ENCODE measurements at places on chromosomes 16 and 17.

DNA sequence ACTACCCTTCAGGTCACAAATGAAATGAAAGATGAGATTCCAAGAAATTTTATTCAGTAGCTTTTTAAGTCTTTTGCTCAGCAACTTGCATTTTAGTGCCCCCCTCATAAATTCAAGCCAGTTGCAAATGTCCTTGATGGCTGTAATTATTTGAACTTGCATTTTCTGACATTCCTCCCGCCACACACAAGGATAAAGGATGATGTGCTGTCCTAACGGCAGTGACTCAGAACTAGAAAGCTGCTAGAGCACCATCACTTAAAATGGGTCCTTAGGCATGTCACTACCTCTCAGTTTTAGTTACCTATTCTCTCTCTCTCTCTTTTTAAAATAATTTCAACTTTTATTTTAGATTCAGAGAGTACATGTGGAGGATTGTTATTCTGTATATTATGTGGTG, 306.7 kb downstream of the CNTNAP4 start:
- DNase-seq = no peak

DNA sequence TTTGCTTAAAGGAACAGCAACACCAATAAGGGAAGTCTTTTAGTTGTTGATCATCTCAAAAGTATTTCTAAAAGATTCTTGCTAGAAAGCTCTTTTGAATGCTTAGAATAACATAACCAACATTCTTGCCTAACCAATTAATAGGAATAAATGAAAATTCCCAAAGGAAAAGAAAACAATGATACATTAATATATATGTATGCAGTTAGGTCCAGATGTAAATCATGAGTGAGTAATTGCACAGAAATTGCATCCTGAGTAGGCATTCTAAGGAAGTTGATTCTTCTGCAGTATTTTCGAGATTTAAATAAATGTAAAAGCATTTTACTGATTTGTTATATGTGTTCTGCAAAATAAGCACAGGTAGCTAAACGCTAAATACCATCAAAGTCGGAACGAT, 22.1 kb downstream of the COX10 start:
- DNase-seq = no peak

DNA sequence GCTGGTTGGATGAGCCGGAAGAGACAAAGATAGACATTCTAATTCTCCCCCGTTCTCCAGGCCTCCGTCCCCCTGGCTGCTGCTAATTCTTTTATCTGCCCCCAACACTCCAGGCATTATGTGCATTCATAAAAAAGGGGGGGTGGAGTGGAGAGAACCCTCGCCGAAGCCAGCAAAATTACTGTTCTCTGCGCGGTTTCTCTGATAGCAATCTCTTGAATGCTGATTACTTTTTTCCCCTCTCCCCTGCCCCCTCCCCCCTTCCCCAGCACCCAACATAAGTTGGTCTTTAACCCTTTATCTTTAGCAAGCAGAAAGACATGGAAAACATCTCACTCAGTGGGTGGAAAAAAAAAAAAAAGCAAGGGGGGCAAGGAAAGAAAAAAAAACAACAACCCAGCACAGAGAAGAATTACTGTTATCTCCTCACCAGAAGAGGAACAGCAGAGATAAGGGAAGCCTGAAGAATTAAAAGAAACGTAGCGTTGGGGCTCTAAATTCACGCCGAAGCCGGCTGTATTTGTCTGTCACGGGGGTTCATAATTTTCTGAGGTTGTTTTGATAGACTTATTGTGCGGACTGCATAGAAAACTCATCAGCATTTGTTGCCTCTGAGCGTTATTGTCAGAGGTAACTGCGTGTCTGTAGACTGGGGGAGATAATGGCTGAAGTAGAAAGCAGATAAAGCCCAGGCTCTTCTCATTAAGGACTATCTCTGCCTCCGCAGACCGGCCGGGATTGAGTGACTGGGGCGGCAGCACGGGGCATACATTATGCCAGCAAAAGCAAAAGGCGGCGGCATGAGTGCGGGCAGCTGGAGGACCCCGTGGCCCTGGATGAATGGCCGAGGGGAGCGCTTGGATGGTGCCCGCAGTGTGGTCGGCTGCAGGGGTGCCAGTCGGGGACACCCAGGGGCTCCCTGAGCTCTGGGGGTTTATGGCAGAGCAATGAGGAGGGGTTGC, 126.9 kb downstream of the MRM1 start:
- DNase-seq = no peak

- DNase-seq = no peak
These were observed 55.4 kb downstream of the NLK start for GRCh38 chr17:28097901-28098300.

DNA sequence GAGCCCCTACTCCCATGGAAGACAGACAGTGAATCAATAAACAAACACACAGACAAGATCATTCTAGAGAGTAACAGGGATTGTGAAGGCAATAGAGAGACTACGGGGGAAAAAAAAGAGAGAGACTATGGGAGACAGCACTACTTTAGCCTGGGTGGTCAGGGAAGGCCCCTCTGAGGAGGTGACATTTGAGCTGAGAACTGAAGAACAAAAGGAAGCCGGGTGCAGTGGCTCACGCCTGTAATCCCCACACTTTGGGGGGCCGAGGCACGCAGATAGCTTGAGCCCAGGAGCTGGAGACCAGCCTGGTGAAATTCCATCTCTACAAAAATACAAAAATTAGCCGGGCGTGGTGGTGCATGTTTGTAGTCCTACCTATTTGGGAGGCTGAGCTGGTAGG, 29.2 kb downstream of the SALL1 start:
- DNase-seq = no peak

DNA sequence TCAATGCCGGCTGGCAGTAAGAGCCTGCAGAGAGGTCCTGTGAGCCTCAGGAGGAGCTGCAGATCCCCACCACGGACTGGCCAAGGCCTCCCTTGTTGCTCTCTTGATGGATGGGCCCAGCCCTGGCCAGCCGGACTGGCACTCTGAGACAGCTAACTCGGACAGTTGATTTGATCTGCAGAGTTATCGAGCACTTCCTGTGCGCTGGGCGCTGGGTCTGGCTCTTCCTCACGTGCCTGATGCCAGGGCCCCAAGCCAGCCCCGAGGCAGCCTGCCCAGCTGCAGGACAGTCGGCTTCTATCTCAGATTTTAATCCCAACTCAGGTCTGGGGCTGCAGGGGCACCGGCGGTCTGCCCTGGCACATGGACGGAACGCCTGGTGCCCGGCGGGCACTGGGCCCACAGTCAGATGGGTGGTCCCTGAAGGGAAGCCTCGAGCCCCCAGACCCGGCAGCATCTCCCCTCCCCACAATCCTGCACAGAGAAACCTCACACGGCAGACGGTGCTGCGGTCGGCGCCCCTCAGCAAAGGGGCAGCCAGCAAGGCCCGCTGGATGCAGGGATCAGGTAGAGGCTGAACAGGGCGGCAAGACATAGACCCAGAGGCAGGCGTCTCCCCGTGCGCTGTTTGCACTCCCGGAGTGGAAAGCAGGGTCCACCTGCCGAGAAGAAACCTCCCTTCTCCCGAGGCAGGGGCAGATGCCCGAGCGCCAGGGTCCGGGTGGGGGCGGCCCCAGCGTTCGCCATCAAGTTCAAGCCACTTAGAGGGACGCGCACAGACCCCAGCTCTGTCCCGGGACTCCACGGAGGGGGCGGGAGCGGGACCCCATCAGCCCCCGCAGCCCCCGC, 34.0 kb downstream of the TIMM22 start:
- DNase-seq = no peak

DNA sequence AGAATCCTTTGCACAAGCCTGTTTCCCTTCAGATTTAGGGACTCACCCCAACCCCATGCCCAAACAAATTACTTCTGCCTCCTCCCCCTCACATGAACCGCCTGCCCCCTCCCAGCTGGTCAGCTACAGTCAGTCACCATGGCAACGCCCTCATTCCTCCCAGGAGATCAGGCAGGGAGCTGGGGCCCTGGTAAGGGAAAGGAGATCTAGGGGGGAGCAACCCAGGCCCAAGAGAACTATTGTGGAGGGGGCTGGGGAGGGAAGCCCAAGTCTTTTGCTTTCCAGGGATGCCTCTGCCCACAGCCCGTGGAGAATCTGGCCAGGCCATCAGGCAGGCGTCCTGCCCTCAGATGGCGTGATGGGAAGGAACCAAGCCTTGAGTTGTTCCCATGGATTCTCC, 2.8 kb downstream of the FAM171A2 start:
- DNase-seq = no peak

DNA sequence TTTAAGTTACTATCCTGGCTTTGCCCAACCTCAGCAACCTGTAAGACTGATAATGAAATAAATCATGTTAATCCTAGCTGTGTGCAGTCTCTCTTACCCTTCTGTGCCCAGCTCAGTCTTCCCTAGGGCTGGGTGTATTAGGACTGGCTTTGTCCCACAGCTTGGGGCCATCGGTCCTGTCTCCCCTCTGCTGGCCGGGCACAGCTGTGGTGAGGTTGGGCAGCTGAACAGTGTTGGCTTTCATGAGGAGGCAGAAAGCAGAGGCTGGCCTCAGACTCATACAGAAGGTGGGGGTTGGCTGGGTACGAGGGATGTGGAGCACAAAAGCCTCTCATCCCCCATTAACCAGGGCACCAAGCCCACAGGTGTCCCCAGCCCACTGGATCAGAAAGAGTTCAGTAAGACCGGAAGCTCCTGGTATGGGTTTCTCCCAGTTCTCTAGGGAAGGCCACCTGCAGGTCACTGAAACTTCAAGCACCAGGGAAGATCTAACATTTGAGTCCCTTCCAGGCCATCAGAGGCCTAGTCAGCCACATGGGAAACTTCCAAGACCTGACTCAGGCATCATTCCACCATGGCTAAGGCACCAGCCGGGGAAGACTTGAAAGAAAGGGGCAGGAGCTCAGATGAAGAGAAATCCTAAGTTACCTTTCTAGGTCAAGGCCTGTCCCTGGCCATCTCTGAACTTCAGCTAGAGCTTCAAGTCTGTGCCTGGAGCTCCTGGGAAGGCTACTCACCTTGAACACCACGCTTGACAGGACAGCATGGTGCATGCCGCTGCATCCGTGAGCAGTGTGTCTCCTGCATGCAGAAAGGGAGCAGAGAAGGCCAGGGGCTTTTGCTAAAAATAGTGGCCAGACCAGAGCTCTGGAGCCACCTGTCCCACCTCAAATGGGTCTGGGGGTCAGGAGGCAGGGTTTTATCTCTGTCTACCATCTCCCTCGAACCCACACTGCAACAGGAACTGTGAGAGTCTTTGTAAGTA, 8.8 kb downstream of the CNP start:
- DNase-seq = no peak

- no peak for DNase-seq
These were observed 46.8 kb downstream of the CYB561 start for GRCh38 chr17:63399316-63399715.

DNA sequence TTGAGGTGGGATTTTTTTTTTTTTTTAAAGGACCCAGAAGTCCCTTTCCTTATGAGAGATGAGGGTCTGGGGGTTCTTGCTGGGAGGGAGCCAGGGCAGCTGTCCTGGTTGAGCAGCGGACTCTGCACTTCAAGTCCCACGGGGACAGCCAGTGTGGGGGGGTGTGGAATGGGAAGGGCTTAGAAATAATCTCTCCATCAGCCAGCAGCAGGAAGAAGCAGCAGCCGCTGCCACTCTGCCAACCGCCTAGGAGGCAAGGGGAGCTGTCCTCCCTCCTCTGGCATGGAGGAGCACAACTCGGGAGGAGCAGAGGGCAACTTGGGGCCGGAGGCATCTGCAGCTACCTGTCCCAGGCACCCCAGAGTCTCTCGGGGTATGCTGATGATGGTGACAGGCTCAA, at the start of gene KCNG4:
Gene KCNG4 (minus strand): TSS at position 104 of the 400 bp plus-strand sequence. CDS start 2,527 bp downstream, outside the sequence.
- no peak for DNase-seq

DNA sequence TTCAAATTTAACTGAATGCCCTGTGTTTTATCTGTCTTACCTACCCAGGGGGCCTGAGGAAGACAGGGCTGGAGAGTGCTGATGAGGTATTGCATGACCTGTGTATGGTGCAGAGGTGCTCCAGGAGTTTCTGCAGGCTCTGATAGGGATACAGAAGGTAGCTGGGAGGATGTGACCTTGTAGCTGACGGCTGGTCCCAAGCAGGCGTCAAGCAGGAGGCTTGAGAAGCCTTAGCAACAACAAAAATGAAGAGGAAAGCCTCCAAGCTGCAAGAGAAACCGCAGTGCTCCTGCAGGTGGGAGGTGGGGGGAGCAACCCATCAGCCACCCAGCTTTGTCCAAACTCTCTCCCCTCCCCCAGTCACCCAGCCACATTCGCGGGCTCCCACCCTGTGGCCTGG, 40.4 kb downstream of the LAT start:
- DNase-seq = no peak

DNA sequence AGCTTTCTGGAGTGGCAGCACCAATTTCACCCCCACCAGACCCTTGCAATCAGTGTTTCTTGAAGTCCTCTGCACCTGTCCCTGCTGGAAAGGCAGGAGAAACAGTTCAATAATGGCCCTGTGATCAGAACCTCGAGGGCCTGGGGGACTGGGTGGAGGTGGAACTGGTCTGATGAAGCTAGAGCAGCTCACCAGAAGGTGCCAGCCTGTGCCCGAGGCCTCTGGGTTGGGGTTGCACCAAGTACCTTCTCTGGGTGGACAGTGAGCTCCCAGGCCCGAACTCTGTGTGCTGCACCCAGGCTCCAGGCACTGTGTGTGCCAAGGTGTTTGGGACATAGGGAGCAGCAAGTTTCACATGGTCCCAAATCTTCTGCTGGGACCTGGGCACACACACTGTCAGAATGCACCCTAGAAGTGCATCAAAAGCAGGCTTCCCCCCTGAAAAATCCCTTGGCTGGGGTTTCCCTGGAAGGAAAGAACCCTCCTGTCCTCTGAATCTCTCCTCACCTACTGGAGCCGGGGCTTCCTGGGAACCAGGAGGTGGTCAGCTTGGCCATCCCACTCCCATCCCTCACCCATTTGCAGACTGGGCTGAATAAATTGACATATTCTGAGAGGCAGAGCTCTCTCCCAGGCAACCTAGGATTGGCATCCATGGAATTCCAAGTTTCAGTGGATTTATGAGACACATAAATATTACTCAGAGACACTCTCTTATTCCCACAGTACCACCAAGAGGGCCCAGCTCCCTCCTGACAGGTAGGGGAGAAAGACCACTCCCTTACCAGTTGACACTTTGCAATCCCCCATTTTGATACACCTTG, 17.4 kb downstream of the CD300LG start:
- DNase-seq = no peak

GRCh38 chr17:77449908-77450741, 309.4 kb downstream of the SEC14L1 start:
- no peak for DNase-seq

DNA sequence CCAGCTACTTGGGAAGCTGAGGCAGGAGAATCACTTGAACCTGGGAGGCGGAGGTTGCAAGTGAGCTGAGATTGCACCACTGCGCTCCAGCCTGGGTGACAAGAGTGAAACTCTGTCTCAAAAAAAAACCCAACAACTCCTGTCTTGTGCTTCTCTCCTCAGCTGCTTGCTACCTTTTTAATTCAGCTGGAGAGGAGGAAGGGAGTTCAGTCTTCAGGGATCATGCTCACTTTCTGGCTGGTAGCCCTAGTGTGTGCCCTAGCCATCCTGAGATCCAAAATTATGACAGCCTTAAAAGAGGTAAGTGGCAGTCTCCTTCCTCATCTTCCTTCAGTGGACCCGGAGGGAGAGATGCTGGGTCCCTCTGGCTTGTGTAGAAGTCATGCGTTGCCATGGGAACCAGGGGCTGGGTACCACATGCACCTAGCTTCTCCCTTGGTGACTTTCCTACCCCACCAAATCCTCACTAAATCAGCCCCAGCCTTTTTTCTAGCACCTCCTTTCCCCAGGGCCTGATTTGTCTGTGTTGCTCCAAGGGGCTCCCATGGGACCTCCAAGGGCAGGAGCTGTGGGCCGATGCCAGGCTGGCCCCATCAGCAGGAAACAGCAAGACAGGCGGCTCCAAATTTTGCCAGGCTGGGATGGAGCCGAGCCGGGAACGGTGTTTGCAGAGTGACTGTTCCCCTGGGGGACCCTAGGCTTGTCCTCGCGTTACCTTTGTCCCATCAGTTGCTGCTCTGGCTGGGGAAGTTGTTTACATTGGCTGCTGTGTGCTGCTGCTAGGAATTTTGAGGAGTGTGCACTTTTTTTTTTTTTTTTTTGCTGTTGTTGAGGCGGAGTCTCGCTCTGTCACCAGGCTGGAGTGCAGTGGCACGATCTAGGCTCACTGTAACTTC, 65.2 kb downstream of the ABCC1 start:
- DNase-seq = no peak
